ENCODE measurements at places on chromosomes 12 and 14.

DNA sequence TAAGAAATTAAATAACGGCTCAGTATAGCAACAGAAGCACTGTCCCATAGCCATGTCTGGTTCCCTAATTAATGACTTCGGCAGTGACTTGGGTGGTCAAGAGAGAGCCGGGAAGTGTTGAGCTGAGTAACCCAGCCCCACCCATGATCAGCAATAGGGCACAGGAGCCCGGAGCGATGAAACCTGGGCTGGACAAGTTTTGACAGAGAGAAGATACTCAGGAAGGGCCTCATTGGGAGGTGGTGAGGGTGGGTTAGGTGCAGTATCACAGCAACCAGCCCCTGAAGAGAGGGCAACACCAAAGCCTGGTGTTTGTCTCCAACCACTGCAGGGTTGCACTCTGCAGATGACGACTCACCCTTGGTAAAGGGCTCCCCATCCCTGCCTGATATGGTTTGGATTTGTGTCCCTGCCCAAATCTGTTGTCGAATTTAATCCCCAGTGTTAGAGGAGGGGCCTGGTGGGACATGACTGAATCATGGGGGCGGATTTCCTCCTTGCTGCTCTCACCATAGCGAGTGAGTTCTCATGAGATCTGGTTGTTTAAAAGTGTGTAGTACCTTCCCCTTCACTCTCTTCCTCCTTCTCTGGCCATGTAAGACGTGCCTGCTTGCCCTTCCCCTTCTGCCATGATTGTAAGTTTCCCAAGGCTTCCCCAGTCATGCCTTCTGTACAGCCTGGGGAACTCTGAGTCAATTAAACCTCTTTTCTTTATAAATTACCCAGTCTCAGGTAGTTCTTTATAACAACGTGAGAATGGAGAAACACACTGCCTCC lies 124.9 kb upstream of the MED13L start:
- no peak for DNase-seq

DNA sequence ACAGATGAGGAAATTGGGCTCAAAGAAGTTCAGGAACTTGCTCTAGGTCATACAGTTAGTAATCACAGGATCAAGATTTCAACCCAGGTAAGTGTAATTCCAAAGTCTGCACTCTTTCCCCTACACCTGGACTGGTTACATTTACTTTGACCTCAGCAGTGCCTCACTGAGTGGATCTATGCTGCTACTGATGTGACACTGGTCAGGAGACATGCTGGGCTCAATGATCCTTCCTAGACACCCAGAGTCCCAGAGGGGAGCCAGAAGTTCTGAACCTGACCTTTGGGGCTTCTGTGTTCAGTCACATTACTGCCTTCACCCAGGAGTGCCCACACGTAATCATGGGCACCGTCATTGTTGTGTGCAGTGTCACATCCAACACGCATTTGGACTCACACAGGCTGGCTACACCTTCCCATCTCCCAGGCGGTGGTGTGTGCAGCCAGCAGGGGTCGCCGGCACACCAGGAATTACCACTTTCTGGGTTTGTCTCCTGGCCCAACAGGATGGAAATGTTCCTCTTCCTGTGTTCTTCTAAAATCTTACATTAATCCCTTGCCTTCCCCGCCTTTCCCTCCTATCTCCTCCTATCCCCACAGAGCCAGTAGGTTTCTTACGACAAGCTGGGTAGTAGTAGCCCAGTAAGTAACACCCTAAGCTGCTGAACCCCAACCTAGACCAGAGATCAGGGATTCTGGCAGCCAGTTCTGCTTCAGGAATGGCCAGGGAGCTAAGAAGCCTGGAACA lies 25.6 kb downstream of the CALCOCO1 start:
- DNase-seq: peak; percentile 72

- DNase-seq: no peak
Observed at GRCh38 chr12:91853350-91854127, 292.1 kb downstream of the BTG1 start.

DNA sequence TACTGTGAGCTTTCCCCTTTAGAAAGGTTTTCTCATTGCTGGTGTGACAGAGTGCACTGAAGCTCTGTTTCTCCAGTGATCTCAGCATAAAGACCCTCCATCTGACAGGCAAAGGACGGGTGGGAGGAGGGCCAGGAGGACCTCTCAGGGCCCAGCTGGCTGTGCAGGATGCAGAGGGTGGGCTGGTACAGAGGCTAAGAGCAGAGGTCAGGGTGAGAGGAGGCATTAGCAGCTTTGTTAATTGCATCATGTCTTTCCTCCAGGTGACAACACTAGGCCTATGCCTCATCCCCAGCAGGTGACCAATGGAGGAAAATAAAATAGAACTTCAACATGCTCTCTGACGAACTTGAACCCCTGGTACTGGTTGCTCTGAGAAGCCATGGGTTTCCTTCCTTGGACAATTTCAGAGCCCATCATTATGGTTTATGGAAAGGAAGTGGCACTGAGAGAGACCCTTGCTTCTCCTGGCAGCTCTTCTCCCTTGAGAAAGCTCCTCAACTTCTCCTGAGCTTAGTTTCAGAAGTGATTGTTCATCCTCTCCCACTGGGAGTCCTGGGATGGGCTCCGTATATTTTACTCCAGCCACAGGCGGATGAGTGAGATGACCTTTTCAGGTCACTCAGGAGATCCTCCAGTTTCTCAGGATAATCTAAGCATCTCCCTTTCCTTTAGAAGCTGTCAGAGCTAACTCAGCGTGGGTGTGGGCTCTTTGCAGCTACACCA lies 45.8 kb upstream of the ATP23 start:
- DNase-seq: no peak

DNA sequence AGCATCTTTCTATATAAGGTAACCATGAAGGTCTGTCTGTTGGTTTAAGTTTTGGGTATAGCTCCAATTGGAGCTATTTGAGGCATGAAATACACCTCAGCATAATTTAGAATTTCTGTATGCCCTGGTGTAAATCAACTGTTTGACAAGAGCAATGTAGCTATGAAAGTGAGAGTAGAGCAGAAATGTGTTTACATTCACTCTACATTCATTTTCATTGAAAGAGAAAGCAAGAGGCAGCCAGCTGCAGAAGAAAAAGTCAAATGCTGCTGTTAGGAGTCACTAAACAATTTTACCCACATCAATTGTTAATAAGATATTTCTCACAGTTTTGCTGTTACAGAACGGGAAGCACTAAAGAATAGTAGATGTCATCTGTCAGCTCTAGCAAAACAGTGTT lies 252.5 kb downstream of the SLC6A15 start:
- DNase-seq: no peak

- DNase-seq: no peak
Observed at GRCh38 chr12:4243091-4243490, 30.5 kb upstream of the CCND2 start.

DNA sequence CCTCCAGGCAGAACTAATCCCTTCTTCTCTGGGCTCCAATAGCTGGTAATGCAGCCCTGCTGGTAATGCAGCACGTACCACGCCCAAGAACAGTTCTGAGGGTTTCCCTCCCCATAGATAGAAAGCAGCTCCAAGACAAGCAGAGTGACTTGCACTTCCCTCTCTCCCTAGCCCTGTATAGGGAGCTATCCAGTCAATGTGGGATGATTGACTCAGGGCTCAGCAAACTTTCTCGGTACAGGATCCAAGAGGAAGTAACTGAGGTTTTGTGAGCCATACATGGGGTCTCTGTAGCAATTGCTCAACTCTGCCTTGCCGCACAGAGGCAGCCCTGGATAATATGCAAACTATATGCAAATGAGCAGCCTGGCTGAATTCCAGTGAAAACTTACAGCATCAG lies 15.5 kb upstream of the FKBP4 start:
- DNase-seq: no peak

DNA sequence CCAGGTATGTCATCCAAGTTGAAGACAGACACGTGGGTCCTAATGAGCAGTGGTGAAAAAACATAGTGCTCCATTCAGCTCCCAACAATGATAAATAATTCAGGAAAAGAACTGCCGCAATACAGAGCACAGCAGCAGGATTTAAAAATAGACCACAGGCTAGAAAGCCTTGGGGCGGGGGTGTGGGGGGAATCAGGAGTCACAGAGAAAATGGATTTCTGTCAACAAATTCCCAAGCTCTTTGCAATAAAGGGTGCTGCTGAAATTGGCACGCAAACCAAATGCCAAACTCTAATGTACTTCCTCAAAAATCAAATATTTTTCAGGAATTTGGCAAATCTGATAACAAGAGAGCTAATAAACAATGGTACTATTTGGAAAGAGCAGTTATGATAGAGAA lies 58.6 kb downstream of the R3HDM2 start:
- DNase-seq: no peak

- DNase-seq: no peak
Observed at GRCh38 chr14:86035882-86036281, 505.9 kb downstream of the FLRT2 start.

DNA sequence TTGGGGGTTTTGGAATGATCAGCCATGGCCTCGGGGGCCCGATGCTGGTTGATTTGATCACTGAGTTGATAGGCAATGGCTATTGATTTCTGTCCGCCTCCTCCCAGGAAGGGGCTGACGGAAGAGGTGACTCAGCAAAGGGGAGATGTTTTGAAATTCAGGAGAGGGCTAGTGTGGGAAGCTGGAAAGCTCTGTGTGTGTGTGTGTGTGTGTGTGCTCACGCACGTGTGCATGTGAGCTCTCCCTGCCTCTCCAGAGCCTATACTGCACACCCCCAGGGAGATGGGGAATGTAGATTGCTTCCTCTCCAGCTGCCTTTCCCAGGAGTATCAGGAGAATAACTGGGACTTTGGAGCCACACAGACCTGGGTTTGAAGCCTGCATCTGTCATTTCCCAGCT lies 184.9 kb upstream of the MYL2 start:
- no peak for DNase-seq

DNA sequence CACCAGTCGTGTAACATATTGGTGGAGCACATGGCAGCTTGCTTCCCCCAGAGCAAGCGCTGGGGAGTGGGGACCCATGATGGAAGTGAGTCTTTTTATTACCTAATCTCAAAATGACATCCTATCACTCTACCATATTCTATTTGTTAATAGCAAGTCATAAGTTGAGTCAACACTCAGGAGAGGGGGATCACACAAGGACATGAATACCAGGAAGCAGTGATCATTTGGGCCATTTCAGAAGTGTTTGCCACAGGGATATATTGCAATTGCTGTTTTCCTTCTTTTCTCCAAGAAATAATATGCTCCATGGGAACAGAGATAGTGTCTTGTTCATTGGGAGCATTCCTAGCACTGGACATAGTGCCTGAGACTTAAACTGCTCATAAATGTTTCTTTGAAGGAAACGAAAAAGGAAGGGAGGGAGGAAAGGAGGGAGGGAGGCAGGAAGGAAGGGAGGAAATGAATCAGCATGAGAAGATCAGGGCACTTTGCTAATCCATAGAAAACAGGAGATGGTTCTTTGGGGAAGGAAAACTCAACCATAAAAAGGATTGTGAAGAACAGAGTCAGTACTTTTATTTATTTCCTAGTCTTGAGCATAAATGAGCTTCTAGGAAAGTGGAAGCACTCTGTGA lies 39.2 kb upstream of the EEA1 start:
- no peak for DNase-seq

GRCh38 chr12:82090165-82090564 lies 268.0 kb downstream of the CCDC59 start:
- DNase-seq: no peak

- no peak for DNase-seq
Observed at GRCh38 chr12:6215932-6216494, 15.8 kb downstream of the CD9 start.

GRCh38 chr12:47954058-47954457 lies 9.3 kb upstream of the TMEM106C start:
- no peak for DNase-seq

DNA sequence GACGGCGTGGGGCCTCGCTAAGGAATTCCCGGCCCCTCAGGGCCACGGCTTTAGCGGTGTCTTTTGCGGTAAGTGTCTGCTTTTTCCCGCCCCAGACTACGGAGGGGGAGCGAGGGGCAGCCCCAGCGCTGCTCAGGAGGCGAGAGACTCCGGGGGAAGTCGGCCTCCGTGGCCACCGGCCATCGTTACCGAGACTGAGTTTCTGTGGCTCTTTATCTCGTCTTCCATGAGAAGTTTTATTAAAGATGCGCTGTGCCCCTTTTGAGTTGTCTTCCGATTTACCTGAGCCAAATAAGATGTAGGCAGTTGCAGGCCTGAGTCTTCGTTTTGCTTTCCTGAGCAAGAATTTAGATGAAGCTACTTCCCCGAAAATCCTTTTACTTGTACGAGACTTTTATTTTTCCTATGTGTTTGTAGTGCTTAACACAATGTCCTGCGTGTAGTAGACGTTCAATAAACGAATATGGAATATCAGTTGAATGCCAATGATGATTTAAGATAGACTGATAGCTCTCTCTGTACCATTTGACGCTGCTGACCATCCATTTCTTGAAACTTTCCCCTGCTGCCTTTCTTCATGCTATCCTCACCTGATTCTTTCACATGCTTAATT lies 462 bp downstream of the SRP54 start:
- no peak for DNase-seq

- no peak for DNase-seq
Observed at GRCh38 chr14:50741567-50741966, 73.5 kb upstream of the SAV1 start.

DNA sequence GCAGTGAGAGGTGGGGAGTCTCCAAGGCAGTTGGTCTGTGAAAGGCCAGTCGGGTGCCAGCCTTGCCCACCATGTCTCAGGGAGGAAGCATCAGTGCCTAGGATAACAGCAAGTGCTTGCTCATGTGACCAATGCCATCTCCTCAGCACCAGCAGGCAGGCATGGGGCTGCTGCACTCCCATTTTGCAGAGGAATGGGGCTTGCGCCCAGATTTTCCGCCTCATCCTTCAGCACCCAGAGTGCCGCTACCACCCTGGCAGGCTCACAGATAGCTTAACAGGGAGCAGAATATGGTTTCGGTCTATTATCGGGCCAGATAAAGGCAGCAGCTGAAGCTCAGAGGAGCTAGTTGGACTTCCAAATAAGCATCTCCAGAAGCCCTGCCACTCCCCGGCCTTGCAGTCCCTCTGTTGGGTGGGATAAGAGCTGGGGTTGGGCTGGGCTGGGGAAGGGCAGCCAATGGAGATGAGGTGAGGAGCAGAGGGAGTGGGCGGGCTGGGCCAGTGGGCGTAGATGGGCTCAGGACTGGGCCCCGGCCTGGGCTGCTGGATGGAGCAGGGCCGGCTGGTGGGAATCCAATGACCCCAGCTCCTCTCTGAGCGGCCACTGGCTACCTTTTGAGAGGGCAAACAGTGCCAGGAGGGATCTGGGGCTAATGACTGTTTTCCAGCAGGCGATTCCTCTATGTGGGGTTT lies 8.4 kb upstream of the KRT80 start:
- no peak for DNase-seq

All from activated T-cell treated with anti-CD3 and anti-CD28 coated beads for 4 hours (primary cell).